Uterus (tissue), 4 donors: ENCODE measurements at places on chromosomes 3 and 15. TPM values are rescaled to one million over a fixed set of nuclear protein-coding genes. Genes with fewer than 3 reads are reported as not detected.

Gene RASL12
- total RNA-seq = 68.0 TPM

Gene ZNF662
- total RNA-seq = 13.8 TPM

DNA sequence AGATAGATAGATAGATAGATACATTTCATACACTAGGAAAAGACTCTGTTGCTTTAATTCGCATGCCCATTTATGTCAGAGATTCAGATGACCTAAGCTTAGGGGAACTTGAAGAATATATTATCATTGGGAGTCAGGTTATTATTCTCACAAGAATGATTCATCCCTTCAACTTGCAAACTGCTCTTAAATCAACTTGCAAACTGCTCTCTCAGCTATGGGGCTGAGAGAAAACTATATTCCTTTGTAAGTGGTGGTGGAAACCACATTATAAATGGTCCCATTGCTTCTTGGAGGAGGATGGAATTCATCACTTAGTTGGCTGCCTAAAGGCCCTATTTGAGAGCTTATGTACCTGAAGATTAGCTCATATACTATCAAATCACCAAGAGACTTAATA, 160.9 kb upstream of the STAC start:
- H3K27ac ChIP-seq = no peak overlapping the region
- H3K4me1 ChIP-seq = no peaks in the 10 kb centered on the region
- H3K36me3 ChIP-seq = no peaks in the 10 kb centered on the region
- no peak for DNase-seq
- no peak overlapping the region for H3K4me3 ChIP-seq

DNA sequence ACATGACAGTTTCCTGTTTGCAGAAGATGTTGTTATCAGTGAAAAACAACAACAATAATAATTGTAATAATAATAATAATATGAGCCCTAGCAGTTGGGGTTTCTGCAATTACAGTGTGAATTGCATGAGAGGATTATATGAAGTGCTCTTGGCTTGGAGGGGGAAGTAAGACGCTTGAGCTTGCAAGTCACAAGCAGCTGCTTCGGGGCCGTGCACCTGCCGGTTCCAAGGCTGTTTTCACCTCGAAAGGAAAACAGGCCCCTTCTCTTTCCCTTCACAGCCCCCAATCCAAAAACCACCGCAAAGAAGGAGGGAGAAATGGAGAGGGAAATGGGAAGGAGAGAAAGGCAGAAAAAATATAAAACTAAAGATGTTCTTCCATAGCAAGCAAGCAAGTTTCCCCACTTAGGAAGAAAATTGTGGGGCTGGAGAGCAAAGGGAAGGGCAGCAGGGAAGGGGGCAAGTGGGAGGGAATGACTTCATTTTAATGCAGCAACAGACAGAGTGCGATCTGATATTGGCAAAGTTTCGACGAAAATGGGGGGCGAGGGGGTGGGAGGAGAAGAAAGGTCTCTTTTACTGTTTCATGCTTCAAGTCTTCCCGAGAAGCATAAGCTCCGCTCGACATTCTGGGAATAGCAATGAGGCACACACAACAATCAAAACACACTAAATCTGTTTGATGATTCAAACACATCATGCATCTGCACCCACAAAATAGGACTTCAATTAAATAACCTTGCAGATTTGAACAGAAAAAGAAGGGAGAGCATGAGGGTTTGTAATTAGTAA, 284.2 kb upstream of the ATP11B start:
- no peak overlapping the region for H3K4me3 ChIP-seq
- H3K4me1 ChIP-seq = no peaks in the 10 kb centered on the region
- H3K27me3 ChIP-seq = no peaks in the 10 kb centered on the region
- no peaks in the 10 kb centered on the region for H3K36me3 ChIP-seq
- H3K27ac ChIP-seq = no peak overlapping the region

GRCh38 chr3:125072301-125072700, 16.5 kb upstream of the HEG1 start:
- no peak for DNase-seq
- no peaks in the 10 kb centered on the region for H3K27me3 ChIP-seq
- H3K4me1 ChIP-seq = no peaks in the 10 kb centered on the region
- H3K27ac ChIP-seq = no peak overlapping the region

- H3K27me3 ChIP-seq = no peaks in the 10 kb centered on the region
- no peaks in the 10 kb centered on the region for H3K4me1 ChIP-seq
- peak overlapping the region; percentile 62 for H3K4me3 ChIP-seq
- H3K36me3 ChIP-seq = no peaks in the 10 kb centered on the region
- peak overlapping the region; percentile 69 for H3K27ac ChIP-seq
These were observed 29.9 kb upstream of the ST3GAL6 start for GRCh38 chr3:98733053-98733811.

GRCh38 chr3:177932750-177933660, 603.2 kb upstream of the KCNMB2 start:
- no peaks in the 10 kb centered on the region for H3K27me3 ChIP-seq
- no peak for DNase-seq
- no peaks in the 10 kb centered on the region for H3K4me1 ChIP-seq
- H3K36me3 ChIP-seq = no peaks in the 10 kb centered on the region
- no peak overlapping the region for H3K4me3 ChIP-seq
- H3K27ac ChIP-seq = no peak overlapping the region

GRCh38 chr3:154668187-154668586, 238.2 kb upstream of the GPR149 start:
- H3K27me3 ChIP-seq = no peaks in the 10 kb centered on the region
- H3K4me1 ChIP-seq = no peaks in the 10 kb centered on the region
- H3K36me3 ChIP-seq = no peaks in the 10 kb centered on the region

- H3K4me1 ChIP-seq = no peaks in the 10 kb centered on the region
- H3K27ac ChIP-seq = no peak overlapping the region
- H3K36me3 ChIP-seq = no peaks in the 10 kb centered on the region
- no peaks in the 10 kb centered on the region for H3K27me3 ChIP-seq
- no peak overlapping the region for H3K4me3 ChIP-seq
These were observed 53.7 kb downstream of the DLG1 start for GRCh38 chr3:197244751-197245150.

DNA sequence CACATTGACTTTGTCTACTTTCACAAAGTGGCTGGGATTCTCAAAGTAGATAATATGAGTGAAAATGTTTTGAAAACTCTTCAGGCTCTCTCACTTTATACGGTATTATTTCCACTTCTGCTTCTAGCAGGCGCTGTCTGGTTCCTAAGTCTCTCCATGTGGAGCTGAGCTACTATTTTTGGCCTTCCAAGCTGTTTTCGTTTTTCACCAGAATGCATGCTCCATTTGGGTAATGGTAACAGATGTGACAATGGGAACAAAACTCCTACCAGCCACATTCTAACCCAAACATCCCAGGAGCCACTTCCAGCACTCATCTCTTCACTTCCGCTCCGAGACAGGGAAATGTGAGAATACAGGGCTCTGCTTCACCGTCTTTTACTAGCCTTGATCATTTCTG, 586.7 kb downstream of the NTRK3 start:
- no peak for DNase-seq
- no peaks in the 10 kb centered on the region for H3K27me3 ChIP-seq
- no peaks in the 10 kb centered on the region for H3K4me1 ChIP-seq
- no peak overlapping the region for H3K27ac ChIP-seq

DNA sequence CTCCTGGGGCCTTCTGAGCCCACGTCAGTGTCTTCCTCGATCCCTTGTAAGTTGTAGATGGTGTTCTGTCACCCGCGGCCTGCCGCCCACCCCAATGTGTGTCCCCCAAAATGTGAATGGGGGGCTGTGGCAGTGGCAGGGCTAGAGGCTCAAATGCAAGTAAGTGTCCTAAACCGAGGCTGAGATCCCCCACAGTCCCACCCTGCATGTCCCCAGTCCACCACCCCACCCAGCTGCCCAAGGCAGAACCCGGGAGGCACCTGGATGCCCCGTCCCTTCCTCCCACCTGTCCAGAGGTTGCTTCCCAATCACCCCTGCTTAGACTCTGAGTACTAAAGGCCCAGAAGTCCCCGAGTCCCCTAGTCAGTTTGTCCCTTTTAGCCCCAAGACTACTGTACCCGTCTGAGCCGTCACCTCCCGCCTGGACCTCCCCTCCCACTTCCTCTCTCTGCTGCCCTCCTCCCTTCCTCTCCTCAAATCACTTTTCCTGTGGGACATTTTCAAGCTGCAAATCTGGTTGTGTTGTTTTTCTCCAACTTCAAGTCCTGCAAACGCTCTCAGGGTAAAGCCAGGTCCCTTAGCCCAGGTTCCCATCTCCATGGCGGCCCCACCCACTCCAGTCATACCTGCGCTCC, 11.8 kb upstream of the PLXND1 start:
- H3K27me3 ChIP-seq = no peaks in the 10 kb centered on the region
- no peak for DNase-seq
- H3K4me3 ChIP-seq = no peak overlapping the region
- H3K36me3 ChIP-seq = no peaks in the 10 kb centered on the region
- peak overlapping the region; percentile 25 for H3K27ac ChIP-seq

GRCh38 chr3:193777524-193777923, 184.5 kb downstream of the OPA1 start:
- no peak for DNase-seq
- H3K4me3 ChIP-seq = no peak overlapping the region
- H3K4me1 ChIP-seq = no peaks in the 10 kb centered on the region
- no peaks in the 10 kb centered on the region for H3K36me3 ChIP-seq
- no peak overlapping the region for H3K27ac ChIP-seq
